ENCODE measurements at places on chromosomes 5 and 9.

GRCh38 chr5:142958944-142959682, 188.9 kb downstream of the ARHGAP26 start:
- no peak overlapping the region for H3K27ac ChIP-seq
- H3K36me3 ChIP-seq = no peaks in the 10 kb centered on the region
- H3K4me3 ChIP-seq = no peak overlapping the region
- no peak for DNase-seq

GRCh38 chr9:253539-253938, 38.9 kb downstream of the DOCK8 start:
- no peak for DNase-seq
- no peaks in the 10 kb centered on the region for H3K36me3 ChIP-seq
- H3K27me3 ChIP-seq = no peaks in the 10 kb centered on the region
- no peak overlapping the region for H3K27ac ChIP-seq
- no peaks in the 10 kb centered on the region for H3K4me1 ChIP-seq
- H3K4me3 ChIP-seq = no peak overlapping the region

DNA sequence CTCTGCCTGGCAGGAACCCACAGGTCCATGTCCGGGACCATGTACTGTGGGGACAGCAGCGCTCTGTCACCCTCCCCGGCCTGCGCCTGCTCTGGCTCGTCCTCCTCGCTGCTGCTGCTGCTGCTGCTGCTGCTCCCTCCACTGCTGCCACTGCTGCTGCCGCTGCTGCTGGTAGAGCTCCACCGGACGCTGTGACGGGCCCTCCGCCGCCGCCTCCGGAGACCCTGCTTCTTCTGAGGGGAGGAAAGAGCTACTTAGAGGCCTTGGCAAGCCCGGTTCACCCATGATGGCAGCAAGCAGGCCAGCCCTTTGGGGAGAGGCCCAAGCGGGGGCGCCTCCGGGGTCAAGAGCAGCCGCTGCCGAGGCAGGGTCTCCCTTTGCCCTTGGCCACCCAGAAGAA, 10.0 kb upstream of the CARD9 start:
- peaks cover 6% of the 10 kb centered on the region for H3K36me3 ChIP-seq
- H3K27me3 ChIP-seq = no peaks in the 10 kb centered on the region
- H3K4me3 ChIP-seq = no peak overlapping the region

DNA sequence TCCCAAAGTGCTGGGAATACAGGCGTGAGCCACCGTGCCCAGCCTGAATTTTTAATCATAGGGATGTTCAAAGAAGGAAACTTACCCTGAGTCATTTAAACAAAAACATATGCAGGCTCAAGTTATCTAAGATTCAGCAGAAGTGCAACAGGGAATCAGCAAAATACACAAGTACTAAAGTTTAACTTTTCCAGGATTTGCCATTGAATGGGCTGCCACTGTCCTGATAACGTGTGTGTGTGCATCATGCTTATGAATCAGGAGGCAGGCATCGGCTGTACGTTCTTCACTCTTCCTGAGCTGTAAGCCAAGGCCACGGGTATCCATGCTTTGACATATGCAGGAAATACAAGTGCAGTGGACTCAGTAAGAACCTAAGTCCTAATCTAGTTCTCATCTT, 48.8 kb upstream of the FST start:
- H3K27ac ChIP-seq = no peak overlapping the region
- H3K27me3 ChIP-seq = no peaks in the 10 kb centered on the region
- no peak for DNase-seq
- H3K4me3 ChIP-seq = no peak overlapping the region

DNA sequence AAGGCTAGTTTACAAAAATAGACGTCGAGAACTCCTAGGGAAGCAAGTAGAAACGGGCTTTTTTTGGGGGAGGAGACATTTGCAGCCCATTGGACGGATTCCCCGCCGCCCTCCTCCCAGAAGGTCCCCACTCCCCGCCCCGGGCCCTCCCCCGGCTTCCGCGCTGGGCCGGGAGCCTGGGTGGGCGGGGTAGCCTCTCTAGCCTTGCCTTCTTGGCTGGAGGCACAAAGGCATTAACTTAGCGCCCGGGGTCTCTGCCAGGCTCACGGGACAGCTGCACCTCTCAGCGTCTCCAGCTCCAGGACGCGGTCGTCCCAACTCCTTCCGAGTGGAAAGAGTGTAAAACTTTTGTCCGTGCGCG, at the start of gene DMRTA1:
Gene DMRTA1 (plus strand): TSS at position 236 of the 361 bp plus-strand sequence. CDS start 242 bp downstream, outside the sequence.
- peaks cover 12% of the 10 kb centered on the region for H3K4me1 ChIP-seq
- peak; percentile 68 for DNase-seq

- no peaks in the 10 kb centered on the region for H3K36me3 ChIP-seq
- DNase-seq = no peak
- no peaks in the 10 kb centered on the region for H3K4me1 ChIP-seq
These were observed 594.1 kb upstream of the BRINP1 start for GRCh38 chr9:119963258-119963797.

- H3K27me3 ChIP-seq = no peaks in the 10 kb centered on the region
- no peaks in the 10 kb centered on the region for H3K36me3 ChIP-seq
- no peak for DNase-seq
- H3K4me3 ChIP-seq = no peak overlapping the region
These were observed 263.9 kb downstream of the SAXO1 start for GRCh38 chr9:18768951-18769622.

DNA sequence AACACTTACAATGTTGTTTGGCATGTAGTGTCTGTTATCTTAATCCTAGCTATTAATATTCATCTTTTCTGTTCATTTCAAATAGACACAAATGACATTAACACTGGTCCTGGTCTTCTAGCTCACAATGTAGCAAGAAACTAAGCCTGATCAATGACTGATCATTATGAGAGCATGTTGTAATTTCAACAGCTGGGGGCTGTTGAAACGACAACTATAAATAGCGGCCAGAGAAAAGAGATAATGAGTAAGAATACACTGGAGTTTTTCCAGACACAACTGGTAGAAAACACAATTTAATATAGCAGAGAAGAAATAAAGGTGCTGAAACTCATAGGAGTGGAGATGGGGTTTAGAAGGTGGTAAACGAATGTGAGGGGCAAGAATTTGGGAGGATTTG, 89.2 kb downstream of the HTR4 start:
- H3K36me3 ChIP-seq = no peaks in the 10 kb centered on the region
- peaks cover 7% of the 10 kb centered on the region for H3K4me1 ChIP-seq
- no peak for DNase-seq
- no peaks in the 10 kb centered on the region for H3K27me3 ChIP-seq
